GM04504 (cell line): ENCODE measurements at places on chromosomes 5 and 9.

- no peak for DNase-seq
Measured at GRCh38 chr9:68983008-68983411, 30.9 kb downstream of the PRKACG start.

GRCh38 chr9:134396258-134396742 is 70.0 kb downstream of the RXRA start:
- DNase-seq: no peak

- no peak for DNase-seq
Measured at GRCh38 chr5:134146651-134147518, 29.9 kb downstream of the SKP1 start.

- no peak for DNase-seq
Measured at GRCh38 chr5:63962279-63962678, at the start of gene HTR1A. HTR1A (minus strand) TSS chr5:63962445; CDS start chr5:63961719, 726 bp downstream.

DNA sequence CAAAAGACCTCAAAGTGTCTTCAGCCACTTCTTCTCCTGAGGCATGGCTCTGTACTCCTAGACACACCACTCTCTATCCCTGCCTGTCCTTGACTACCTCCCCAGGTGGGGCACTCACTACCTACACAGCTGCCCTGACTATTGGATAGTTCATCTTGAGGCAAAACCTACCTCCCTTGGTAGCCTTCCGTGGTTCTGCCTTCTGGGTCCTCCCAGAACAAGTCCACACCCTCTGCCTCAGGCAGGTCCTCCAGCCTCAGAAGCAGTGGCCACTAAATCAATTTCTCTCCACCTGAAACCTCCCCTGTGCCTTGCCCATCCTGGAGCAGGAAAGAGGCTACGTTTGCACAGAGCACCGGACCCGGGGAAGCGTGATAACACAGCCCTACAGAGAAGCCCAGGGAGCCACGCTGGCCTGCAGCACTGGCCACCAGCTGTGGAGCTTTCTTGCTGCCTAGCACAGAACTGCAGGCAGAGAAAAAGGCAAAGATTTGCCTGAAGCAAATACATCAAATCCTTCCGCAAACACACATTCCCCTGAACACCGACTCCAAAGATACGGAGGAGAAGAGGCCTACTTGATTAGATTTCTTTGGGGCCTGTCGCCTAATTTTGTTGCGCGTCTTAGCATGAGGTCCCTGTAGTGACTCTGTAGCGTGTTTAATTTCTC is 141.8 kb downstream of the C9orf50 start:
- no peak for DNase-seq

- no peak for DNase-seq
Measured at GRCh38 chr5:14071433-14071832, 71.7 kb upstream of the TRIO start.

DNA sequence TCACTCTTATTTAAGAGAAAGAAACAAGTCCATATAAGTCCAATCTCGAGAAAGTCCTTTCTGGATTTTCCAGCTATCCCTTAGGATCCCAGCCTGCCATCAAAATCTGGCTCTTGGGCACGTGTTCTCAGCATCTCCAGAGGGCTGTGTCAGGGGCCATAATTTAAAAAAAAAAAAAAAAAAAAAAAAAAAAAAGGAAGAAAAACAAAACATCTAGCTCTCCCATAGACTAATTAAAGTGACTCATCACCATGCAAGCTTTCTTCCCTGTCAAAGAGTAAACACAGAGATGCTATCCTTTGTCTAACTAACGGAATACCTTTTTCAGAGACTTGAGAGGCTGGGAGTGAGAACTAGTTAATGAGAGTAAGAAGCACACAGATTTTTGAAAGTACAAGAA is 44.9 kb upstream of the MYO10 start:
- DNase-seq: no peak

- no peak for DNase-seq
Measured at GRCh38 chr9:75592586-75592985, 297.9 kb upstream of the PCSK5 start.

DNA sequence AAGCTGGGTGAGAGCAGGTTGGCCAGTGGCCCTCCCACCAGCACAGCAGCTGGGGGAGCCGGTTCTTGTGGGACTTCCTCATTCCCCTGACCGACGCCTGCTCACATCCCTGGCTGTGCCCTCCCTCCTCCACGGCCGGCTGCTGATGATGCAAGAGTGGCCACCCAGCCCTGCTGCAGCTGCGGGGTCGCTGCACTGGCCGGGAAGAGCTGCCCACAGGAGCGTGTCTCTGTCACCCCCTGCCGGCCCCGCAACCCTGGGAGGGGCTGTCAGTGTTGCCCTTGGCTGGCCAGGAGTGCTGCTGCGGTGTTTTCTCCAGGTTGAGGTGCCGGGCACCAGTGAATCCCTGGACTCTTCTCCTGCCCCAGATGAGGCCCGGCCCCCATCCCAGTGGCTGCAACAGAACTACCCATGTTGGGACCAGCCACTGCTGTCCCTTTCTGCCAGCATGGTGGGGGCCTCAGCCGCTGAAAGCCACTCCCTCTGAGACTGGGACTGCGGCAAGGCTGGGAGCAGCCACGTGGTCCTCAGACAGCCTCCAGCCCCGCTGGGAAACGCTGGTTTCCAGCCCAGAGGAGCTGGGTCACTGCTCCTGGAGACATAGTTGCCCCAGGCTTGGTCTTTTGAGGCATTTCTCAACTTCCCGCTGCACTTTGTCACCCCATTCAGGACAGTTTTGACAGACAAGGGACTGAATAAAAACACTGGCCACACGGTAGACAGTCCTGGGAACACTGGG is 739 bp downstream of the CARD9 start:
- peak; percentile 64 for DNase-seq

GRCh38 chr5:88727705-88728313 is 155.2 kb downstream of the MEF2C start:
- no peak for DNase-seq

GRCh38 chr9:97767891-97768290 is 70.8 kb upstream of the XPA start:
- no peak for DNase-seq

GRCh38 chr5:1670351-1670750 is 129.3 kb downstream of the MRPL36 start:
- peak; percentile 16 for DNase-seq

GRCh38 chr5:32539981-32540845 is 45.1 kb upstream of the SUB1 start:
- DNase-seq: no peak

GRCh38 chr5:87229780-87230179 is 37.9 kb upstream of the RASA1 start:
- no peak for DNase-seq

GRCh38 chr9:98720402-98720801 is 11.7 kb upstream of the GABBR2 start:
- no peak for DNase-seq

GRCh38 chr5:151700820-151701219 is 14.1 kb upstream of the SPARC start:
- no peak for DNase-seq

DNA sequence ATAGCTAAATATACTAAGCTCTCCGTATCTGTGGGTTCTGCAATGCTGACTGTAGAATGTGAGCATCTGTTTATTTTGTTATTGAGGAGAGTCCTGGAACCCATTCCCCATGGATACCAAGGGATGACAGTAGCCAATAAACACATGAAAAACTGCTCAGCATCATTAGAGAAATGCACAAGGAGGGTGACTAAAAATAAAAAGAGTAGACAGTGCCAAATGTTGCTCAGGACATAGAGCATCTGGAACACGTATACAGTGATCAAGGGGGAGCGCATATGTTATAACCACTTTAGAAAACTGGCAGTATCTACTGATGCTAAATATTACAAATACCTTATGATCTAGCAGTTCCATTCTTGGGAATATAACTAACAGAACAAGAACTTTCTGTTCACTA is 31.0 kb downstream of the MARCHF6 start:
- no peak for DNase-seq

GRCh38 chr5:145245354-145245753 is 589.8 kb downstream of the PRELID2 start:
- DNase-seq: no peak

DNA sequence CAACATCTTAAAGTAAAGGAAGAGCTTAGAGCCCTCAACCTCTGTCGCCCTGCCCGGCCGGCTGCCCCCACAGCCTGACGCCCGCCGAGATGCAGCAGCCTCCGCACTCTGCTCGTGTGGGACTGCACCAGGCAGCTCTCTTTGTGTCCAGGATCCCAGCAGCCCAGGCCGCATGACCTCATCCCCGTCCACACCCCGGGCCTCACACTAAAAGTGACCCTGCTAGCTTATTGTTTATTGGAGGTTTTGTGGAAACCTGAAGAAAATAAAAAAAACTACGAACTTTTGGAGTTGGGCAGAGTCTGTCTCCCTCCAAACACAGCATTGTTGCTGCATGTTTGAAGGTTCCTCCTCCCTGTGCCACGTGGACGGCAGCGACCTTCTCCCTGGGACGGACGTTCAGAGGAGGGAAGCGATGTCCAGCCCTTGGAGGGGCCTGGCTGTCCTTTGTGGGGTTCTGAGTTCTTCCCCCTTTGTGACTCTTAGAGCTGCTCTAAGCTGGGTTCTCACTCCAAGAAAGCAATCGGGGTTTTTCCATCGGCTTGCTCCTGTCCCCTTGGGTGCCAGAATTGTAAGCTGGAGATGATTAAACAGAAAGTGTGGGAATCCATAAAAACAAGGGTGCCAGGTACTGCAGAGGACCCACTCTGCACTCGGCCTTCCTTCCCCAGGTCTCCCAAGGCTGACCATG is 103.5 kb upstream of the COL5A1 start:
- no peak for DNase-seq

DNA sequence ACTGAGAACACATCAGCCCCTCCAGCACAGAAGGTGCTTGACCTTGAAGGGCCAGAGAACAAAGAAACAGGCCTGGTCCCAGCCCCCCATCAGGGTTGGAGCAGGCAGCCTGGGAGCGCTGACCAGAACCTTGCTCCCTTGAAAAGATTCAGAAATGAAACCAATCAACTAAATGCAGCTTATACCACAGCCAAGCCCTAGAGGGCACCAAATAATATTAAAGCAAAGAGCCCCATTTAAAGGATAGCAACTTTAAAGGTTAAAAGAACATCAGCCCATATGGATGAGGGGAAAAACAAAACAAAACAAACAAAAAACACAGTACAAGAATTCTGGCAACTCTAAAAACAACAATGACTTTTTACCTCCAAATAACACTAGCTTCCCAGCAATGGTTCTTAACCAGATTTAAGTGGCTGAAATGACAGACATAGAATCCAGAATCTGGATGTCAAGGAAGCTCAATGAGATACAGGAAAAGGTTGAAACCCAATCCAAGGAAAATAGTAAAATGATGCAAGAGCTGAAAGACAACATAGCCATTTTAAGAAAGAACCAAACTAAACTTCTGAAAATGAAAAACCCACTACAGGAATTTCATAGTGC is 471.9 kb downstream of the MTRR start:
- DNase-seq: no peak

- DNase-seq: no peak
Measured at GRCh38 chr9:88553350-88553749, 18.4 kb downstream of the NXNL2 start.
